ENCODE measurements at places on chromosomes 1 and 21.

- DNase-seq, result no peak
Measured at GRCh38 chr1:202362212-202362611, 13.7 kb downstream of the PPP1R12B start.

DNA sequence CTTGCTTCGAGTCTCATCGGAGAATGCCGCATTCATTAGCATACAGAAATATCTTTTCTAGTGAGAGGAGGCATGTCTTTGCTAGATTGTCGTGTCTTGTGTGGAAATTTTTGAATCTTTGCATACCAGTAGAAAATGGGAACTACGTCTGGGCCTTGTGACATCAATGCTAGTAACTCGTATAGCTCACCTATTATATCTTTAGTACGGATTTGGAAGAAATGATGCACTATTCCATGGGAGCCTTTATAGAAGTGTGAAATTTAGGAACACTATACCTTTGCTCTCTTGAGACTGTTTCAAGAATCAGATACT is 835 bp downstream of the UHMK1 start:
- DNase-seq, result no peak

DNA sequence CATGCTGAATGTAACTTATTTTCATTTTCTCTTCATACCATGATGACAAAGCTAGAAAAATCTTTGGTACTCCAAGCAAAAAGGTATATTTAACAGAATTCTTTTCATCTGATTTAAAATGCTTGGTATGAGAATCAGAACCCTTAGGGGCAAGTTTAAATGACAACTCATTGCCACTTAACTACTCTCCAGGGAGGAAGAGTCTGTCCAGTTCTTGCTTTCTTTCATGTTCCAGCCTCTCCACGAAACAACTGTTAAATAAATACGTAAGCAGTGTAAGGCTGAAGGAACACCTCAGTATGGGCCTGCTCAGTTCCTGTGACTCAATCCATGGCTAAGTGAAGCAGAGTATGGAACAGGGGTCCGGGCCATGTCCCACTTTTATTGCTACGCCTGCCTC is 1.6 kb downstream of the LCE2A start:
- no peak for DNase-seq

GRCh38 chr21:41817877-41818855 is 51.3 kb upstream of the RIPK4 start:
- no peak for DNase-seq

DNA sequence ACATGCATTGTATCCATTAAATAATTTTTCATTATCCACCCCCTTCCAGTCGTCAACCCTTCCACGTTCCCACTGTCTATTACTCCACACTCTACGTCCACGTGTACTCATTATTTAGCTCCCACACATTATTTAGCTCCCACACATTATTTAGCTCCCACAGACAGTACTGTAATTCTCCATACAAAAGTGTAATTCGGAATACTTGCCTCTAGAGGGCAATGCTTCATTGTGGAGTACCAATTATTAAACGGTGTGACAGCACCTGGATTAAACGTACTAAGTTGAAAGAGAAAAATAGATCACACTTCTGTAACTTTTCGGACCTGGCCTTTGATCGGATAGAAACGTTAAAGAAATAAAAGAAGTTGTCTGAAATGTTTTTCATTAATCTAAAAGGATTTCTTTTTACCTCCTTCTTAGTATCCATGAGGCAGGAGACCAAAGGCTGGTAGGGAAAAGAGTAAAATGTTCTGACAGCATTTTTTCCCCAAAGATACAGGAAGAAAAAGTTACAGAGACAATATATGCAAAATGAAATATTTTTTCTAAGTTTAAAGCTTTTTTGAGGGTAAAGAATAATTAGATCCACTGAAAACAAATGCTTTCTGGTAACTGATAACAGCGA is 99.2 kb downstream of the LHX8 start:
- DNase-seq, result peak; percentile 1

DNA sequence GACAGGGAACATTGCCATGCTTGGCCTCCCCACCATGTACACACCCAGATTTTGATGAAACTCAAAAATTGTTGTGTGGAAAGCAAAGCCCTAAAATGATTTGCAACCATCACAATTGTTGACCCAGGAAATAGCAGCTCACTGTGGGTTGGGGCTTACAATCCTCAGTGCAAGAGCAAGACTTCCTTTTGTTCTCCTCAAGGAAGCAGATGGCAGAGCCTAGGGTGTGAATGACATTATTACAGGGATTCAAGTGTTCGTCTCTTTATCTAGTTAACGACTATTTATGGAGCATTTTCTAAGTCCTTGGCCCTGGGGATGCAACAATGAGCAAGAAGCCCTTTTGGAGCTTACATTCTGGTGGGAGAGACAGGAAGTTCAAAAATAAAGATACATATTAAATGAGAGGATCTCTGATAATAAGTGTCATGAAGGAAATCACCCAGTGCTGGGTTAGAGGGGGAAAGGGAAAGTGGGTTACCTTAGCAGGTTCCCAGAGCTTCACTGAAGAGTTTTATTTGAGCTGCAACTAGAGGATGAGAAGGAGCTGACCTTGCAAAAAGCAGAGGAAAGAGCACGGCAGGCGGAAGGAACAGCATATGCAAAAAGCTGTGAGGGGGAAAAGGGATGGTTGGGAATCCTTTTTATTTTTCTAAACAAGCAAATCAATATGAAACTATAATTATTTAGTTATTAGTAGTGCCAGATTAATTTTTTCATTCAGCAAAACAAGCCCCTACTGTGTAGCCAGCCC is 38.5 kb upstream of the ID3 start:
- DNase-seq, result no peak

DNA sequence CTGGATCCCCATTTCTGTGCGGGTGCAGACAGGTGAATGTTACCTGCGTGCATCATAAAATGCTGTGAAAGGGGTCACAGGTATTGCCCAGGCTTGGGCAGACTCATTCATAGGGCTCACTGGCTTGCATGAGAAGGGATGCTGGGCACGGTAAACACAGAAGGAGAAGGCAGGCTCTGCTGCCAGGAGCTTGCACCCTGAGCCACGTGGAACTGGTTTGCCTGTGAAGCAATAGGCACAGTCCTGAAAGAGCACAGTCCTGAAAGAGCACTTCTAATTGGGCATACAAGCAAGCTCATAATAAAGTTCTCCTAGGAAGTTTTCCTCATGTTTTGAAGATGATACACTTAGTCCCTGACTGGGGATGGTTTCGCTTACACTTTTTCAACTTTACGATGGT is 40.9 kb downstream of the GALNT2 start:
- peak; percentile 67 for DNase-seq

DNA sequence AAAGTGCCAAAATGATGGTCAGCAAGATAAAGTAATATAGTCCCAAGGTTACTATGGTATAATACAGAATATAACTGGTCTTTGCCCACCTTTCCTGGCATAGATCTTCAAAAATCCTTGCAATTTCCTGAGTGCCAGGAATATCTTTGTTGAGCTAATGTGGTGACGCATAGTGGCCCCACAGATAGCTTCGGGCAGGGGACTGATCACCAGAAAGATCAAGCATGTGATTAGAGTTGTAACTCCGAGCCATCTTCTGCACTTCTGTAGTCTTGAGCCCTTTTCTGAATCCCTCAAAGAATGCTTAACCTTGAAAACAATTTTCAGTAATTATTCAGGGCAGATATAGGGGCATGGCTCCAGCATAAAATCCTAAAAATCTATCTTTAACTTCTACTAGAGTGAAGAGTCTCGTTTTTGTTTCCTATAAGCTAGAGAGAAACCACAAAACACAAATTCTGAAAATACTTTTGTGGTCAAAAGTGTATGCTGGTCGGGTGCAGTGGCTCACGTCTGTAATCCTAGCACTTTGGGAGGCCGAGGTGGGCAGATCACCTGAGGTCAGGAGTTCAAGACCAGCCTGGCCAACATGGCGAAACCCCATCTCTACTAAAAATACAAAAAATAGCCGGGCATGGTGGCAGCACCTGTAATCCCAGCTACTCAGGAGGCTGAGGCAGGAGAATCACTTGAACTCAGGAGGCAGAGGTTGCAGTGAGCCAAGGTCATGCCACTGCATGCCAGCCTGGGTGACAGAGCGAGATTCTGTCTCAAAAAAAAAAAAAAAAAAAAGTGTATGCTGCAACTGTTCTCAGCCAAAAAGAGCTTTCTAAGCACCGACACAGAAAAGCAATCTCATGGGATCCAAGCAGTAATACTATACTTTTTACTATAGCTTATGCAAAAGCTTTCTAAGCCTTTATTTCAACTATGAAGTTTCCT is 62.8 kb downstream of the NVL start:
- DNase-seq, result no peak

DNA sequence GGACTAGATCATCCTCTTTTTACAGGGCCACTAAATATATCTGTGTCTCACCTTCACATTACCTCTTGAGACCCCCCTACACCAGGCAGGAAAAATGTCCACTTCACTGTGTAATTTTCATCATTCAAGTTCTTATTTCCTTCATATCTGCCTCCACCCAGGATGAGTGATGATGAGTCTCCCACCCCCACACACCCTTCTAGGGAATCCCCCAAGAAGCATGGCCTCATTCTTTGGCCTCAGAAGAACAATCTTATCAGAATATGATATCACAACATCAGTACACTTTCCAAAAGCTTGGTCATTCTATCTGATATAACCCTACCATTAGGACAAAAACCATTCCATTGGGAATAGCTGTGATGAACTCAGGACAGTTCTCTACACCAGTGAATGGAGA is 170.3 kb upstream of the DUSP10 start:
- no peak for DNase-seq

- DNase-seq, result no peak
Measured at GRCh38 chr1:237386362-237387143, 344.6 kb downstream of the RYR2 start.

DNA sequence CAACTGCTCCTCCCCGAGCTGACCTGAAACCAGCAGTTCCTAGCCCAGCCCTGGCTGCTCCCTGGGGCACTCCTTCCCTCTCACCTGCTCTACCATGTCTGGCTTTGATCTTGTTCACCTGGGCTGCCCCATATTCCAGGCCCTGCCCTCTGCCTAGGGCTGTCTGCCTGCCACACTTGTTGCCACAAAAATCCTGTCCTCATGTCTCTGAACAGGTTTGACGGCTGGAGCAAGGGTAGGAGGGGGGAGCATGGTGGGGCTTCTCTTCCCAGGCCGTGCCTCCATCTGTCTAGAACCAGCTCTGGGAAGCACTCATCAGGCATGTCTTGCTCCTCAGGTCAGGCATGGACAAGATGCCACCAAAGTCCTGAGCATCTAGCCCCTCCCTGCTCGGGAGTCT is 44.3 kb upstream of the WNT2B start:
- DNase-seq, result no peak

DNA sequence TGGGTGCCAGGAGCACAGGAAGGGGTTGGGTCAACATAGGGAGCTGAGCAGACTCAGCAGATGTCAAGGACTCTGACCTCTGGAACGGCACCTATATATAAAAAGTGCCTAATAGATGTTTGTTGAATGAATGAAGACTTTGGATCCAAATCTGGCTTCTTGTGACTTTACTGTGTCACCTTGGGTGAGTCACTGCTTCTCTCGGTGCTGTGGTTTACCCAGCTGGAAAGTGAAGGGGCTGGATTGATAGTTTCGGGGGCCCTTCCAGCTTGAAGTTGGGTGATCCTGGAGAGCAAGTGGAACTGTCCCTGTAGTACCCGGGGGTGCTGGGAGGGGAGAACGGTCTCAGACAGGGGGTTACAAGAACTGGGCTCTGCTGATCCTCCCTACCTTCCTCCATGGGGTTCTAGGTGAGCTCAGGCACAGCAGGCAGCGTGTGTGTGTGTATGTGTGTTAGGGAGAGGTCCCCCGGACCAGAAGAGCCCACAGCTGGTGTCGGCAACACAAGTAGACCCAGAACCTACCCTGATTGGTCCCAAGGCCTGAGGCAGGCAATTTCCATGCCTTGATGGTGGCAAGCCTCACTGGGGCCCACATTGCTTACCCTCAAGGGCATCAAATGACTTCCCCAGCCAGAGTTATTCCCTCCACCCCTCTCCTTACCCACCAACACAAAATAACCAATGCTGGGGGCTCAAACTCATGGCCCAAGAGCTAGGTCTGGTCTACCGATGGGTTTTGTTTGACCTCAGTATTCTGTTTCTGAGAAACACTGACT is 5.5 kb upstream of the PADI1 start:
- no peak for DNase-seq

DNA sequence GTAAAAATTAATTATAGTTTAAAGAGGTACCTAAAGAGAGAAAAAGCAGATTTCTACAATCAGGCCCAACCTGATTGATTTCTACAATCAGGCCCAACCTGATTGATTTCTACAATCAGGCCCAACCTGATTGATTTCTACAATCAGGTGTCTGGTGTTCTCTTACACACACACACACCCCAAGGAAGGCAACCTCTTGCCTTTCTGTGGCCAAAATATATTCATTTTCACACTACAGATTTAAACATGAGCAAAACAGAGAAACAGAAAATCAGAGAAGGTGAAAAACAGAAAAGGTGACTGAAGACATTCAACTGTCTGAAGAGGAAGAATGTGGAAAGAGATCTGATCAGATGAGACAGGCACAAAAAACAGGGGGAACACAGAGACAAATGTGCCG is 104.5 kb downstream of the SMYD2 start:
- DNase-seq, result no peak

GRCh38 chr1:44660176-44660575 is 14.1 kb downstream of the TMEM53 start:
- DNase-seq, result no peak

GRCh38 chr1:113307771-113308445 is 82.4 kb upstream of the MAGI3 start:
- no peak for DNase-seq

DNA sequence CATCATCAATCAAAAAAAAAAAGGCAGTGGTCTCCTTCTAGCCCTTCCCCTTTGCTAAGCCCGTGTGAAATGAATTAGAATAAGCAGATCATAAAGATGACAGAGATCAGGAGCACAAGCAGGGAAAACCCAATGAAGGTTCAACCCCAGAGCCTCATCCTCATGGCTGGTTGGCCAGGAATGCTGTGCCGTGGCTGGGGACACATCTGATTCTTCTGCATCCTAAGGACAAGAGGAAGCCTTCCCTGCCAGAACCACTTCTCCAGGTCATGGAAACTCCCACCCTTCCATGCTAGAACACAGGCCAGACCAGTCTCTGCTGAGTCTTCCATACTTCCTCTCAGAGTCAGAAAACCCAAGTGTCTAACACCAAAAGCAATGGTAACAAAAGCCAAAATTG is 81.1 kb downstream of the CSMD2 start:
- no peak for DNase-seq

GRCh38 chr1:32761253-32761877 is 55.8 kb downstream of the YARS1 start:
- no peak for DNase-seq

DNA sequence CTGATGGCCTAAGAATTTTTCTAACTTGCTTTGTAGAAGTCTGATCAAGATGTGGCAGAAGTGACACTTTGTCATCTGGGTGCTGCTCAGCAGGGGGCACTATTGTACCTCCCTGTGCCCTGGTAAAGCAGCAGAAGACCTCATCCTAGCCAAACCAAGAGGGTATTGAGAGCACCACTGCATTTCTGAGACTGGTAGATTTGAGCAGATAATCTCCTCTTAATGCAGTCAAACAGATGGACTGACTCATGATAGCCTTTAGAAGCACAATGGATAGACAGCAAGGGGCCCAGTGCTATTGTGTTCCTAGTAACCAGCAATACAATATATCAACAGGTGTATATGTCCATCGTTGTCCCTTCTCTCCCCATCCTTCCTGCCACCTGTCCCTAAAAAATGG is 5.7 kb downstream of the TPM3 start:
- DNase-seq, result peak; percentile 82

Data from HL-60 (cell line).